Stimulated activated CD8-positive, alpha-beta memory T cell treated with anti-CD3 and anti-CD28 coated beads, Interleukin-15, amount 100 ng/mL, for 1 hour (primary cell): ENCODE measurements at places on chromosomes 2 and 18.

DNA sequence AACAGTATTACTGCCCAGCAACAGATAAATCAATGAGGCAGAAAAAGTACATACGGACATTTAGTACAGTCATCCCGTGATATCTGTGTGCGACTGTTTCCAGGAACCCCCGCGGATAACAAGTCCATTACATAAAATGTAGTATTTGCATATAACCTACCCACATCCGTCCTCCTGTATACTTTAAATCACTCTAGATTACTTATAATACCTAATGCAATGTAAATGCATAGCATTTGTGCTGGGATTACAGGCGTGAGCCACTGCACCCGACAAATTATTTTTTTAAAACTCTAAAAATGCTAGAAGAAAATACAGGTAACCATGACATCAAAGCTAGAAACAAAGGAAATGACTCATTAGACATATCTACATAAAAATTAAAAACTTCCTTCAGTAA is 91.6 kb downstream of the FAM161A start:
- DNase-seq = no peak

GRCh38 chr2:150931451-150931850 is 330.2 kb downstream of the RBM43 start:
- no peak for DNase-seq

GRCh38 chr2:65390134-65390533 is 42.3 kb downstream of the SPRED2 start:
- no peak for DNase-seq

DNA sequence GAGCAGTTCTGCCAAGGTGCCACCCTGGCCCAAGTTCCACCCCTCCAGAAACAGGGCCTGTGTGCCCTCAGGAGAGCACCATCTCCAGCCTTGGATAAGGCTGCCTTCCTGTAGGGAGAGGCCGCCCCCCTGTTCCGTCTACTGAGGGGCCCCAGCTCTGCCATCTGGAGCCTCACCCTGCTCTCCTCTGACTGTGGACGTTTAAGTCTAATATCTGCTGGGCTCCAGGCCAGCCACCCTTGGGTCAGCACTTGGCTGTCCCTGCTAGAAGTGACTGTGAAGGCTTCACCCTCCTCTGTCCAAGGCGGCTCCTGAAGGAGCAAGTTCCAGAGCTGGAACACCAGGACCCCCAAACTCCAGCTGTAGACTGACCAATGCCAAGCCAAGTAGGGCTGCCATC is 26.3 kb downstream of the RHOB start:
- DNase-seq = no peak

- DNase-seq = no peak
These were observed 73.9 kb upstream of the TAF1B start for GRCh38 chr2:9769171-9770005.

- no peak for DNase-seq
These were observed 111.1 kb downstream of the TTC27 start for GRCh38 chr2:32738939-32739338.

DNA sequence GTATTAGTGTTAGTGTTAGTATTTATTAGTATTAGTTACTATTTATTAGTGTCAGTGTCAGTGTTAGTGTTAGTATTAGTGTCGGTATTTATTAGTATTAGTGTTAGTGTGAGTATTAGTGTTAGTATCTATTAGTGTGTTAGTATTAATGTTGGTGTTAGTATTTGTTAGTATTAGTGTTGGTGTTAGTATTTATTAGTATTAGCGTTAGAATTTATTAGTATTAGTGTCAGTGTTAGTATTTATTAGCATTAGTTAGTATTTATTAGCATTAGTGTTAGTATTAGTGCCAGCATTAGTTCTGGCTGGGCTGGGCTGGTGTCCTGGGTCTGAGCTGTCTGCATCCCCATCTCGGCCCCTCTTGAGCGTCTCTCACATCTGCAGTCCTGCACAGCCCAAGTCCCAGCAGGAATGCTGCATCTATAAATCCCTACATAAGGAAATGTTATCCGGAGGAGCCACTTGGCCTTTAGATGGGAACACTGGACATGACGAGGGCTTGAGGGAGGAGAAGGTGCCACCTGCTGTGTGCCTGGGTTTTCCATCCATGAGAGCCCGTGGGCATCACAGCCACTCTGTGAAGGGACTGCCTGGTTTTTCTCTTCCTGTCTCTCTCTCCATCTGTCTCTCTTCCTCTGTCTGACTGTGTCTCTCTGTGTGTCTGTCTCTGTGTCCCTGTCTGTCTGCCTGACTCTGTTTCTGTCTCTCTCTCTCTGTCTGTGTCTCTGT is 33.6 kb downstream of the TWIST2 start:
- DNase-seq = no peak

GRCh38 chr18:11750171-11750570 is 61.1 kb downstream of the GNAL start:
- DNase-seq = no peak

- DNase-seq = no peak
These were observed 669 bp downstream of the MARCHF7 start for GRCh38 chr2:159712929-159713420.

- DNase-seq = no peak
These were observed 110.7 kb downstream of the RTN4 start for GRCh38 chr2:54939446-54940118.

DNA sequence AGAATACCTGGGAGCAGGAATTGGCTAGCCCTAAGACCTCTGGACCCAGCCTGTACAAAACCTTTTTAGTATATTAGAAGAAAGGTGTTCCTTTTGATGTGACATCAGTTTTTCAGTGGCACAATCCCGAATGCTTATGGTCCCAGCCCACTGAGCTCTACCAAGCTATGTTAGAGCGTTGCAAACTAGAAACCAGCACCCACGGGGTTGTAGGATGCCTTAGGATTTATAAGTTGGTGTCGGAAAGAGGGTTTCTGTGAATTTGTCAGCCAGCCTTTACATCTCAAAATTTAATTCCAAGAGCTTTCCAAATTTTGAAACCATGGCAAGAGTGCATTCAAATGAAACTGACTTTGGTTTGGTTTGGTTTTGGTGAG is 499 bp upstream of the LMAN1 start:
- no peak for DNase-seq

DNA sequence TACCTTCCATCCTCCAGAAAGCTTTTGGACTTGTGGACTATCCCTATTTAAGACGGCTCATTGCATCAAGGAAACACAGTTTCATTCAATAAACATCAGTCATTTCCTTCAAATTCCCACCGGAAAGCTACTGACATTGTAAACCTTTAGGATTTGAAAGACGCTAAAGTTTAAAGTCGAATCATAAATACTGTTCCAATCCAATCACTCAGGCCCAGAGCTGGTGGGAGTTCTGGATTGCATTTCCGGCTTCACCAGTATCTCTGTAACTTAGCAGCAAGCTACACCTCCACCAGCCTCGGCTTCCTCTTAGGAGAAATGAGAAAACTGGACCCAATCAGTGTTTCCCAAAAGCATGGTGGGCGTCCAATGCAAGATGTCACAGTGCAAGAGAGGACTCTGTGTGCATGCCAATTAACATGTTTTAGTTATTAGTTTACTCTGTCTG is 1.6 kb downstream of the WDFY1 start:
- no peak for DNase-seq

- no peak for DNase-seq
These were observed 6.0 kb downstream of the NCK2 start for GRCh38 chr2:105750735-105751134.

DNA sequence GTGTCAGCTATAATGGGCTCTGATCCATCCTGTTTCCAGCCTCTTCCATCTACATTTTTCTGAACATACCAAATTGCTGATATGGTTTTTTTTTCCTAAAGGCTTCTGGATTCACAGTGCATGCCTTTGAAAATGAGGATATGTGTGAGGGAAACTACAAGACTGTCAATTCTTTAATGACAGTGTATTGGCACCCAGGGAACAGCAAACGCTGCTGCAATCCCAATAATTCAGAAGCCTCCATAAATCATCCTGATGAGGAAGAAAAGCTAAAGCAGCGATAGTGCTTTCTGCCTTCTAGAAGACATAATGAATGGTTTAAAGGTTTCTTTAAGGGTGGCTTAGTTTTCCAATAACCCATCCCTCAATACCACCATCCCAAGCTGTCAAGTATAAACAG is 304.5 kb upstream of the PKDCC start:
- no peak for DNase-seq

- no peak for DNase-seq
These were observed 890.2 kb upstream of the ZEB2 start for GRCh38 chr2:145410086-145410485.

GRCh38 chr2:237594514-237594871 is 4.0 kb upstream of the RAB17 start:
- no peak for DNase-seq

- no peak for DNase-seq
These were observed 10.0 kb upstream of the APCDD1 start for GRCh38 chr18:10444314-10445006.

DNA sequence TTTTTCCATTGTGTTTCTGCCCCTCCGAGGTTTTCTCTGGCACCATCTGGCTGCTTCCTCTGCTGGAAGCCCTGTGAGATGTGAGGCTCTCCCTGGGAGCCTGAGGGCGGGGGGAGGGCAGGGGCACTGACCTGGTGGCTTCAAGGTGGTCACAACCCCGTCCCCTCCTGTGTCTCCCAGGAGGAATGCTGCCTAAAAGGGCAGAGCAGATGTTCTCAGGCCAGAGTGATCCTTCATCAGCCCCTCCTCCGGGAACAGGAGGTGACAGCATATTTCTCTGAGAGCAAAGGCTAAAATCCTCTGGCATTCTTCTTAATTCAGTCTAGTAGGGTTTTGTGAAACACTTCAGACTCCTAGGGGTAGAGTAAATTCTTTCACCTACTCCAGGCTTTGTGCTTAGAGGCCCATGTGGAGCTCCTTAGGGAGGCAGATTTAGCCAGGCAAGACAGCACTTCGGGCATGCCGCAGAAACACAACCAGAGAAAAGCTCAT is 18.3 kb upstream of the GREB1 start:
- DNase-seq = no peak

DNA sequence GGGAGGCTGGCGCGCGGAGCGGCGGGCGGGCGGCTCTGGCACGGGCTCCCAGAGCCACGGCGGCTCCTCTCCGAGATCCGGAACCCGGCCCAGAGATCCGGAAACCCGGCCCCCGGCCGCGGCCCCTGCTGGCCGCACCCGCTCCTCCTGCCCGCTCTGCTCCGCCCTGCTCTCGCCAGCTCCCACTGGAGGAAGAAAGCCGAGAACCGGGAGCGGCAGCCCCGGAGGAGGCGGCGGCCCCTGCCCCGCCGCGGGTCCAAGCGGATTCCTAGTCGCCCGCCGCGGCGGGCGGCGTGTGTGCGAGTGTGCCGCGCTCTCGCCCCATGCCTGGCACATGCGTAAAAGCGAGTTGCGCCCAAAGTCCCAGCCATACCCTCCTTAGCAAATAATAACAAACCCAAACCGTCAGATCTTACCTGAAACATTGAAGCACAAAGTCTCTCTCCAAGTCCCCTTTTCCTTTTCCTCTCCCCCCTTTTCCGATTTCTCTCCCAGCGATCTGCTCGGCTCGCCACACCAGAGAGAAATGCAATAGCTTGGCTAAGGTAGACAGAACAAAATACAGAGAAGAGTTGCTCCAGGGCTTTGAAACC is 108.7 kb upstream of the KCTD1 start:
- DNase-seq = no peak

GRCh38 chr2:142462306-142462705 is 331.5 kb upstream of the LRP1B start:
- no peak for DNase-seq
